ENCODE measurements at places on chromosomes 5 and 9.
A peak's percentile ranks its signal among the peaks of the same experiment; 100 is the strongest.

GRCh38 chr9:136530461-136531089 is 15.3 kb downstream of the NOTCH1 start:
- no peak for DNase-seq

DNA sequence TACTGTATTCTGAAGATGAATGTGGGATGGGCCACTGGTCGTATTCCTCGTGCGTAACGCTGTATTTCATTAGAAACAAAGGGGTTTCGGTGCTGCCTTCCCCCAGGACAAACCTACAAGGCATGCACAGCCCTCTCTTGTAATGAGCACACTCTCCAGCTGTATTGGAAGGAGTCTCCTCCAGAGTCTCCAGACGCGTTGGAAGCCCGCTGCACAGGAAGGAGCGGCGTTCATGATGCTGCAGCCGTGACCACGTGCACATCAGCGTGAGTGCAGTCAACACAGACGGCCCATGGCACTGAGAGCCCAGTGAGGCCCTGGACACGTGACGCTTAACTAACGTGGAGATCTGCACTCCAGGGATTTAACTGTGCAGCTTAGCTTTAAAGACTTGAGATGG is 209.0 kb upstream of the IRX1 start:
- DNase-seq = no peak

GRCh38 chr9:3288686-3289085 is 237.1 kb downstream of the RFX3 start:
- no peak for DNase-seq

- DNase-seq = no peak
Measured at GRCh38 chr5:133382661-133383579, 229.4 kb downstream of the FSTL4 start.

DNA sequence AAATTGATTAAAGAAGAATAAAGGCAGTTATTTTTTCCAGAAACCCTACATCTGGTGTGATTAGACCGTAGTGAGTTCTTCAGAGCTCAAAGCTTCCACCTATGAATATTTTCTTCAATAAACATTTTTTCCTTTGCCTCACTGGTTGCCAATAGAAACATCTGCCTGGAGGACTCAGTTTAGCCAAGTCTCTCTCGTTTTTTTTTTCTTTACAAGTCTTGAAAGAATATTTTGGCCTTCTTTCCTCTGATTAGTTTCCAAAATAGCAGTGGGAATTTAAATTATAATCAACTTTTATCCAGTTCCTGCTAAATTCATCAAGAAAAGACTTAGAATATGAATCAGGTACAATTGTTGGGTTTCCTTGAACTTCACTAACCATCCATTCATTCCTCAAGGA is 897.5 kb downstream of the TLE1 start:
- no peak for DNase-seq

- DNase-seq = peak; percentile 84
Measured at GRCh38 chr9:76374783-76375559, 19.3 kb downstream of the RFK start.

DNA sequence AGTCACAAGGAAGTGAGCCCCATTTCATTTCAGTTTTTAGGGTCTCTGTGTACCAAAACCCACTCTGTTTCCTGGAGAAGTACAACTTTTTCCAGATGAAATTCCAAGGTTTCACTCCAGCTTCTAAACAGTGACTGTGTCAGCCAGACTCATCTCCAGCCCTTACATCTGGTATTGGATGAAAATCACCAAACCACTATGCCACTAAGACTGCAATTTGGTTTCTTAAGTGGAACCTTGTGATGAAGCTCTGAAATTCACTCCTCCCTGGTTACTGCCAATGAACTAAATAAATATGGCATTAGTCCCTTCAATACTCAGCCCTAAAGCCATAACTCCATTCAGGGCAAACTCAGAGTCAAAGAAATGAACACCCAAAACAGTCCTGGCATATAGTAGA is 211.2 kb upstream of the DAPK1 start:
- DNase-seq = no peak

- DNase-seq = no peak
Measured at GRCh38 chr9:73133022-73133651, 18.5 kb upstream of the ANXA1 start.

DNA sequence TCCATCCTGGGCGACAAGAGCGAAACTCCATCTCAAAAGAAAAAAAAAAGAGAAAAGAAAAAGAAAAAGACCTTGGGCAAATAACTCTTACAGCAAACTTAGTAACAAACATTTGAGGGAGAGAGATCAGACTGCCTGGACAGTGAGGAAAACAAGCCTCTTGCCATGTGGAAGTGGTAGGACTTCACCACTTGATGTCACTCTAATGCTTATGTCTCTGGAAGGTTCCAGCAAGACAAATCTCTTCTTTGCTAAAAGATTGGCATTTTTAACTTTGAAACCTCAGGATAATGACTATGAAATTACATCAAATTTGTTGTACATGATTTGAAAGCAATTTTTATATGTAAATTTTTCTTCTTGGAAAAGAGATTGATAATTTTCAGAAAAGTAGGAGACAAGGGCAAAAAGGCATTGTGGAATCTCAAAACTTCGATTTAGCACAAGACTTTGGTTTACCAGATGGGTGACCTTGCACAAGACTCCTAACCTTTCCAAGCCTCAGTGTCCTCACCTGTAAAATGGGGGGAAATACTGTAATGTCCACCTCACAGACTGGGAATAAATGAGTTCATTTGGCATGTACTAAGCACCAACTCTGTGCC is 5.4 kb downstream of the ACTL7B start:
- no peak for DNase-seq

DNA sequence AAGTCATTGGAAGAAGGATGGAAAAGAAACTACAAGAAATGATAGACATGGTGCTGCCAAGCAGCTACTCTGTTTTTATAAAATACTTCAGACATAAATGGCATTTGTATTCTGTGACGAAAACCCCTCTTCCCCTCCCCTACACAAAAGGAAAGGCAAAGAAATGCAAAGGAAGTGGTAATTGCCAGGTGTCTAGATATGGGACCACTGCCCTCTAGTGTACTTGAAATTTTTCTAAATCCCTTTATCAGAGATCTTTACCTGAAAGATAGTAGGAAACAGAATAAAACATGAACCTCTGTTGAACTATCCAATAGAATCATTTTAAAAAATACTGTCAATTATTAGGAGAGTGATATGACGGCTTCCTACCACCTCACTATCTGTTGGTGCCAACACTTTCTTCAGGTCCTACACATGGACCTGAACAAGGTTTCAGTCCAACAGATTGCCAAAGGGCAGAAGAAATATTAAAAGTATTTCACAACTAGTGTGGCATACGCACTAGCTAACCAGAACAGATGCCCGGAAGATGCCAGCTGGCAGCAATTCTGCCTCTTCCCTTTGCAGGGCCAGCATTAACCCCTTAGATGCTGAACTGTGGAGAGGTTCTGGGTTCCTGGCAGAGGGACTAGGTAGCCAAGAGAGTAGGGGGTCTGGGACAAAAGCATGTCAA is 104.1 kb downstream of the TSSK1B start:
- no peak for DNase-seq

DNA sequence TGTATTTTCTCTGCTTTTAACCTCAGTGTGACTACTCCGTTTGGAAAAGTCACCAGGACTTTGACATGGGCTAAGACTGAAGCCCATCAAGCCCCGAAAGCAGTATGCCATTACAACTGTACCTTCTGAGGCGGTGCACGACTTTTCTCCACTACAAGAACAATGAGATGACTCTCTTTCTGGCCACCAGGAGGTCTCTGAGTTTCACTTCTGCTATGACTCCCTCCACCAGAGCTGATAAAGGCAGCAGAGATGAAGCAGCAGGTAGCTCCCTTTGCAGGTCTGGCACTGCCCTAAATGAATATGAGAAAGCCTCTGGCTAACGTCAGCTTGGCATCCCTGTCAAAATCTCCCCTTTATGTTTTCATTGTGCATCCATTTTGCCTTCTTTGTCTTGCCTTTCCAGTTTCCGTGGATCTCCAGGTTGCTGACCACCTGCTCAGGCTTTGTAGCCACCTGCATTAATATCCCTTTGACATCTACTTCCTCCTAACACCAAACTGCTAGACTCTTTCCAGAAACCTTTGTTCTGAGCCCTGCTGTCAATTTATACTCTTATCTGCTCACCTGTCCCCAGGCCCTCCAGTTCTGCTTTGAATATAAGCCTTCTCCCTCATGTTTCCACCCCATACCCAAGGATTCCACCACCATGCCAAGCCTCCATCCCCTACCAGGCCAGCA is 221.7 kb downstream of the ZNF608 start:
- DNase-seq = no peak

DNA sequence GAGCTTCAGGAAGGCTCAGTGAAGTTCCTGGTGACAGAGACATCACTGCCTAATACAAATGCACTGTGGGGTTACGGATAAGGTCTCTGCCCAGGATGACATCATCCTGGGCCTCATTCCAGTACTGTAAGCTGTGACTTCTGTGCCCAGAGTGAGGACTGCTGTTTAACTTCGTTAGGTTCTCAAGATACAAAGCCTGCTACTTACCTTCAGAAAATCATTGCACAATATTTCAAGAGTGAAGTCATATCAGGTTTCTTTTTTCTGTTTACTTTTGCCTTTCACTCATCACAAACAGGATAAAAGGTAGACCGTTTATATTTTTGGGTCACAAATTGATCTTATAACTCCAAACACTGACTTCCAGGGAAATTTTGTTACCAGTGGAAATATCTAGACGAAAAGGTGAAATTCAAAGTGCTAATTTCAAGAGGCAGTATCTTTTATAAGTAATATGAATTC is 241.2 kb downstream of the PIK3R1 start:
- DNase-seq = peak; percentile 37

- DNase-seq = no peak
Measured at GRCh38 chr5:122153230-122153629, 23.9 kb downstream of the ZNF474 start.

DNA sequence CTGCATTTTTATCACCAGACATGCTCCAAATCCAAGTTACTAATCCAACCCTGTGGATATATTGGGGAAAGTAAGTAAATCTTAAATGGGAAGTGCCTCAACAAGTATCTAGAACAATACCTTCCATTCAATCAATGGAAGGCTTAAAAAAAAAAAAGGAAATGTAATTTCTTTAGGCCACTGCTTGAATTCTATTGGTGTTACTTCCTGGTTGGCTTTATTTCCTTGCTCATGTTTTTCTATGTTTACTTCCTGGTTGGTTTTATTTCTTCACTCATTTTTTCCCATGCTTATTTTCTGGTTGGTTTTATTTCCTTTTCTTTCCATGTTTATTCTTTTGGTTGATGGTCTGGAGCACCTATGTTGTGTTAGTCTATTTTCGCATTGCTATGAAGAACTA is 363.9 kb downstream of the KDM4C start:
- no peak for DNase-seq

GRCh38 chr5:149328177-149328576 is 17.1 kb upstream of the GRPEL2 start:
- DNase-seq = no peak

- DNase-seq = peak; percentile 39
Measured at GRCh38 chr5:5421149-5421960, 1.1 kb upstream of the ICE1 start.

DNA sequence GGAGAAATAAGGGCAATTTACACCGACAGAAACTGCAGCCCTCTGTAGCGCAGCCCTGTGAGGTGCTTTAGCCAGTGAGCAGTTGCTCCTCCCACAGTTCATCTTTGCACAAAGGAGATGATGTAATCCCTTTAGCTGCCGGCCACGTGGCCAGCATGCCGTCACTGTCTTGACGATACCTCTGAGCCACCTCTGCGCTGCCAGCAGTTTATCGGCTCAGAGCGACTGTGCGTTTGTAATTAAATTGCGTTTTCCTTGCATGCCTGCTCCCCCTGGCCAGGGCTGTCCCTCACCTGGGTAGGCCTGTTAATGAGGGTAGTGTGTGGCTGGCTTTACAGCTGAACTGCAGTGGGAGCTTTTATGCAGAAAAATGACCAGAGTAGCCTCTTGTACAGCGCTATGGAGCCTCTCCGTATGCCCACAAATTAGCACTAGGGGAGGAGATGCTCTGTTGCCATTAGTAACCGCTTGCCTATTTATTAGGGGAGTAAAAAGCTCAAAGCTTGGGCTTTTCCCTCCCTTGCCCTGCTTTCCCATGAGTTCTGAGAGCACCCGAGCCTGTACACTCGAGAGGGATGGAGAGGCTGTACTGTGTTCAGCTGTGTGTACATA is 107.0 kb downstream of the TRIO start:
- peak; percentile 96 for DNase-seq

- no peak for DNase-seq
Measured at GRCh38 chr9:118829334-118829733, 539.9 kb downstream of the BRINP1 start.

Data from NCI-H510A treated with DMSO at 0.1 percent for 48 hours (cell line).